Uterus (tissue), 4 donors: ENCODE measurements at places on chromosomes 6 and 20. TPM values are rescaled to one million over a fixed set of nuclear protein-coding genes. Genes with fewer than 3 reads are reported as not detected.

- no peak overlapping the region for H3K4me3 ChIP-seq
- H3K36me3 ChIP-seq = no peaks in the 10 kb centered on the region
- no peaks in the 10 kb centered on the region for H3K4me1 ChIP-seq
- DNase-seq = no peak
Measured at GRCh38 chr6:37313723-37314486, 39.9 kb upstream of the RNF8 start.

- H3K36me3 ChIP-seq = no peaks in the 10 kb centered on the region
- no peak overlapping the region for H3K4me3 ChIP-seq
- no peaks in the 10 kb centered on the region for H3K27me3 ChIP-seq
- no peaks in the 10 kb centered on the region for H3K4me1 ChIP-seq
- no peak overlapping the region for H3K27ac ChIP-seq
Measured at GRCh38 chr6:73962884-73963283, 266.9 kb downstream of the CD109 start.

DNA sequence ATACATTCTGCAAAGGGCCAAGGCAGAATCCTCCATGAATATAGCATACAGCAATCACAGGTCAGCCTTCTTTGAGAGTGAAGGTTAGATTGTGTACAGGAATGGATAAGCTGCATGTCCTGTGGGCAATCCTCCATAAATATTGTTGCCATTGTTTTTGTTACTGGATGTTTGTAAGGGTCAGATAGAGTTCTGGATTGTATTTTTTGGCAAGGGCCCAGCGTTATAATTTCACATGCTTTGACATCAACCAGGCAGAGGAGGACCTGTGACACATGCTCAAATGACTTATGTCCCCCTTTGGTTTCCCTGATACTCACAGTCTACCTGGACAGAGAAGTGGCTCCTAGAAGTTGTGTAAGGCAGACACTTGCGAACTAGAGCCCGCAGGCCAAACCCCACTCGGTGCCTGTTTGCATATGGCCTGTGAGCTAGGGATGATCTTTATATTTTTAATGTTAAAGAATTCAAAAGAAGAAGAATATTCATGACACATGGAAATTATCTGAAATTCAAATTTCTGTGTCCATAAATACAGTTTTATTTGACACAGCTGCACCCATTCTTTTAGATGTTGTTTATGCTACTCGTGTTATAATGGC lies 5.4 kb downstream of the LY86 start:
- no peaks in the 10 kb centered on the region for H3K36me3 ChIP-seq
- H3K27ac ChIP-seq = no peak overlapping the region
- DNase-seq = no peak
- no peak overlapping the region for H3K4me3 ChIP-seq
- H3K27me3 ChIP-seq = no peaks in the 10 kb centered on the region

- no peaks in the 10 kb centered on the region for H3K27me3 ChIP-seq
- no peak overlapping the region for H3K27ac ChIP-seq
- no peak for DNase-seq
- H3K4me1 ChIP-seq = no peaks in the 10 kb centered on the region
Measured at GRCh38 chr6:83958241-83958685, 75.3 kb upstream of the MRAP2 start.

DNA sequence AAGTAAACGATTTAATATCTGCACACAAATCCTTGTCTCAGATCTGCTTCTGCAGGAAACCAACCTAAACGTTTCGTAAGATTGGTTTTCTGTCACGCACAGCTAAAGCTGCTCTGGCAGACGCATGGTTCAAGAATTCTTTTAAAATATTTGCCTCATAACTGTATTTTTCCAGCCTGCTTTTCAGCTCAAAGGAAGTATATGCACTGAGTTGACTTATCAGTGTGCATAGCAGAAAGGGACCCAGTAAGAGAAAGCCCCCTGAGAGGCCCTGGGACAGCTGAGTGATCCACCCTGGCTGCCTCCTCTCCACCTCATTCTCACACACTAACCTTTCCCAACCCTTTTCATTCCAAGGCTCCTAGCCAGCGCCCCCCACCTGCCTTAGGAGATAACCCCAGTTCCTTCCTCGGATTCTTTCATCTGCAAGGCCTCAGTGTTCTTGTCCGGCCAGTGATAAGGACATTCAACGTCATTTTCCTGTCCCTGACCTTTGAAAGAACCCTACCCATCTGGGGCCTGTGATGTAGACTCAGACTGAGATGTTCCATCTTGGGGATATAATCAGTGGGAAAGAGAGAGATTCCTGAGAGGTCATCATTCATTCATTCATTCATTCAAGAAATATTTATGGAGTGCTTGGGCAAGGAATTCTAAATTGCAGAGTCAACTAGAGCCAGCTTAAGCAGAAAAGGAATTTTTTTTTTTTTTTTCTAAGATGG lies 22.4 kb upstream of the SLC9A8 start:
- H3K36me3 ChIP-seq = no peaks in the 10 kb centered on the region
- H3K4me3 ChIP-seq = no peak overlapping the region
- H3K27me3 ChIP-seq = no peaks in the 10 kb centered on the region
- H3K27ac ChIP-seq = no peak overlapping the region

GRCh38 chr6:135797361-135797760 lies 54.1 kb upstream of the PDE7B start:
- no peak overlapping the region for H3K4me3 ChIP-seq
- no peaks in the 10 kb centered on the region for H3K36me3 ChIP-seq
- H3K4me1 ChIP-seq = no peaks in the 10 kb centered on the region

DNA sequence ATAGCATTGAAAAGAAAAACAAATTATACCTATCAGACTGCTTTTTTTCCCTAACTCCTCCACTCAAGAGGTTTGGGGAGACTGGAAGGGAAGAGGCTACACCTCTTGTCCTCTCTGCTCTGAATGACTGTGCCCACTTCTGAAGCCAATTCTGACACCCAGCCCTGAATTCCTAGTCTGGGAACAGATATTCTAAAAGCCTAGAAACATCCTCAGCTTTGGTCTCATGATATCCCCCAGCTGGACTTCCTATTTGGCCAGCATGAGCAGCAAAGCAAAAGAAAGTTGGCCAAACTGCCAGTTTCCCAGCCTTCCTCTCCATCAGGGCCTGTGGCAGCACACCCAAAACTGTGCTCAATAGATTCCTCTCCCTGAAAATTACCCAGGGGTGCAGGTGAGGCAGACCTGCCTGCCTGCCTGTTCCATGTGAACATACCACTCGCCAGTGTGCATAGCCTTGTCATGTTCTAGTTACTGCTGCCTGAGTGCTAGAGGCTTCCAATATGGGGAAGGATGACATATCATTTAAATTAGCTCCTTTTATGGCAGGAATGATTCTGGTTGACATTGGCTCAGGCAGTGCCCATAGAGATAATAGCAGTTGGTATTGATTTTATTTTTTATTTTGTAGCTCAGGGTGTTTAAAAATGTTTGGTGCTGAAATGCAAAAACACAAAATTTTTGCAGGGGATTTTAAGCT lies 152.1 kb upstream of the RIN2 start:
- no peak overlapping the region for H3K4me3 ChIP-seq
- H3K27me3 ChIP-seq = no peaks in the 10 kb centered on the region
- peaks cover 7% of the 10 kb centered on the region for H3K4me1 ChIP-seq
- no peaks in the 10 kb centered on the region for H3K36me3 ChIP-seq

GRCh38 chr6:122730775-122731386 lies 48.6 kb upstream of the FABP7 start:
- H3K36me3 ChIP-seq = no peaks in the 10 kb centered on the region
- no peak overlapping the region for H3K27ac ChIP-seq
- H3K4me3 ChIP-seq = no peak overlapping the region
- no peak for DNase-seq
- no peaks in the 10 kb centered on the region for H3K4me1 ChIP-seq

DNA sequence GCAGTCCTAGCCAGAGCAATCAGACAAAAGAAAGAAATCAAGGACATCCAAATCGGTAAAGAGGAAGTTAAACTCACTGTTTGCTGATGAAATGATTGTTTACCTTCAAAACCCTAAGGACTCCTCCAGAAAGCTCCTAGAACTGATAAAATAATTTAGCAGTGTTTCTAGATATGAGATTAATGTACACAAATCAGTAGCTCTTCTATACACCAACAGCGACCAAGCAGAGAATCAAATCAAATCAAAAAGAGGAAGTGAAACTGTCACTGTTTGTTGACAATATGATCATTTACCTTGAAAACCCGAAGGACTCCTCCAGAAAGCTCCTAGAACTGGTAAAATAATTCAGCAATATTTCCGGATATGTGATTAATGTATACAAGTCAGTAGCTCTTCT lies 21.7 kb downstream of the SERPINB9 start:
- no peak overlapping the region for H3K4me3 ChIP-seq
- no peak for DNase-seq
- no peaks in the 10 kb centered on the region for H3K4me1 ChIP-seq
- H3K36me3 ChIP-seq = no peaks in the 10 kb centered on the region

DNA sequence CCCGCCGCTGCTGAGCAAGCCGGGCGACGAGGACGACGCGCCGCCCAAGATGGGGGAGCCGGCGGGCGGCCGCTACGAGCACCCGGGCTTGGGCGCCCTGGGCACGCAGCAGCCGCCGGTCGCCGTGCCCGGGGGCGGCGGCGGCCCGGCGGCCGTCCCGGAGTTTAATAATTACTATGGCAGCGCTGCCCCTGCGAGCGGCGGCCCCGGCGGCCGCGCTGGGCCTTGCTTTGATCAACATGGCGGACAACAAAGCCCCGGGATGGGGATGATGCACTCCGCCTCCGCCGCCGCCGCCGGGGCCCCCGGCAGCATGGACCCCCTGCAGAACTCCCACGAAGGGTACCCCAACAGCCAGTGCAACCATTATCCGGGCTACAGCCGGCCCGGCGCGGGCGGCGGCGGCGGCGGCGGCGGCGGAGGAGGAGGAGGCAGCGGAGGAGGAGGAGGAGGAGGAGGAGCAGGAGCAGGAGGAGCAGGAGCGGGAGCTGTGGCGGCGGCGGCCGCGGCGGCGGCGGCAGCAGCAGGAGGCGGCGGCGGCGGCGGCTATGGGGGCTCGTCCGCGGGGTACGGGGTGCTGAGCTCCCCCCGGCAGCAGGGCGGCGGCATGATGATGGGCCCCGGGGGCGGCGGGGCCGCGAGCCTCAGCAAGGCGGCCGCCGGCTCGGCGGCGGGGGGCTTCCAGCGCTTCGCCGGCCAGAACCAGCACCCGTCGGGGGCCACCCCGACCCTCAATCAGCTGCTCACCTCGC lies 1.5 kb downstream of the ARID1B start:
- no peaks in the 10 kb centered on the region for H3K36me3 ChIP-seq
- peak; percentile 68 for DNase-seq
- H3K4me3 ChIP-seq = peak overlapping the region; percentile 53
- no peaks in the 10 kb centered on the region for H3K4me1 ChIP-seq

DNA sequence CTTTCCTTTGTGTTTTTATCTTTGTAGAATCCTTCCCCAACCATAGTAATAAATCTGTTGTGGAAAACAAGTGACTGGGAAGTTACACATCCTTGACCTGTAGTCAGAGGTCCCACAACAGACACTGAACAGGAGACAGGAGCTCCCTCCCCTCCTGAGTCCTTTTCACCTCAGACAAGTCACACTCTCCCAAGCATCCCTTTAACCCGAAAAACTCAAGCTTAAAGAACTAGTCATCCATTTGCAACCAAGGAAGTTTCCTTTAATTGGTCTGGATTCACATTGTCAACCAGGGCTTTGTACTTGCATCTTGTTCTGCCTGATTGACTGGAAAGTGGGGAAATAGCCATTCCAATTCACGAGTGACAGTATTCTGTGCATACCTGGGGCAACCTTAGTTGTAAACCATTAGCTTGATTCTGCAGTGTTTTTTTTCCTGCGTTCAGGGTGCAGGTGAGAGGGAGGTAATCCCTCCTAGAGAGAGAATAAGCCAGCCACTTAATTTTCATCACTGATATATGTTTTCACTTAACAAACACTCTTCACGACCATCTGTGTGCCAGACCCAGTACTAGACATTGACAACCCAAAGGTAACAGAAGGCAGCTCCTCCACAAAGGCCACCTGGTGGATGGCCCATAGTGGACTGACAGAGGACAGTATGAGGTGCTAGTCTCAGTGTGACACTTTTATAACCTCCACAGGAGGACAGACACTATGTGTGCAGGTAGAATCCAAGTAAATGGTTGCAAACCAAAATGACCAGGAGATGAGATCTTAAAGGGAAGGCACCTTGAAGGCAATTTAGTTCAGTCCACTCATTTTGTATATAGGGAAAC lies 112.4 kb downstream of the SLX4IP start:
- H3K27ac ChIP-seq = no peak overlapping the region
- H3K36me3 ChIP-seq = no peaks in the 10 kb centered on the region
- DNase-seq = no peak
- H3K27me3 ChIP-seq = no peaks in the 10 kb centered on the region

DNA sequence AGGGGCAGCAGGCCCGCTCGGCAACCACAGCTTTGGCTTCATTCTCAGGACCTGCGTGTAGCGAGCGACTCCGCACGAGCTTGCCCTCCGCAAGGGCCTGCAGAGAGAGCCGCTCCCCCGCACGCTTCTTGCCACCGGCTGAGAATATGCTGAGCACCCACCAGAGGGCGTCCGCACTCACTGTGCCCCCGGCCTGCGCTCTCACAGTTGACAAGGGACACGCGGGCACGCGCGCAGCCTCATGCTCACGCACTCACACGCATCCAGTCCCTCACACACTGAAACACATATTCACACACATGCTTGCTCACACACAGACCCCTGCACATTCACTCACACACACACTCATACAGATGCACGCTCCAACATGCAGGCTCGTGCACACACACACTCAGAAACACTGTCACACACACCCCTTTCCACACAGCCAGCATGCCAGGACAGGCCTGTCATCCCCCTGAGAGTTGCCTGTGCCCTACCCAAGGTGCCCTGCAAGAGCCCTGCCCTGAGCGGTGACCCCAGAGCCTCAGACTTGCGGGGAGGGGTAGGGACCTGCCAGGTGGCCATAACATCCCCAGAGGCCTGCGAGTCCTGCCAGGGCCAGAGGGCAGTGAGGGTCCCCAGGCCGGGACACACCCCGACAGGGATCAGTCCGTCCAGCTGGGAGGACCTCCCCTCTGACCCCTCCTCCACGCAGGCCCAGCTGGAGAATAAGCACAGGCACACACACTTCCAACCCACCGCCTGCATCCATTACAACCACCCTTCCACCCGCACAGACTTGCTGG lies 174.1 kb downstream of the BMP7 start:
- H3K27me3 ChIP-seq = no peaks in the 10 kb centered on the region
- H3K27ac ChIP-seq = no peak overlapping the region
- no peaks in the 10 kb centered on the region for H3K4me1 ChIP-seq
- peak; percentile 19 for DNase-seq

DNA sequence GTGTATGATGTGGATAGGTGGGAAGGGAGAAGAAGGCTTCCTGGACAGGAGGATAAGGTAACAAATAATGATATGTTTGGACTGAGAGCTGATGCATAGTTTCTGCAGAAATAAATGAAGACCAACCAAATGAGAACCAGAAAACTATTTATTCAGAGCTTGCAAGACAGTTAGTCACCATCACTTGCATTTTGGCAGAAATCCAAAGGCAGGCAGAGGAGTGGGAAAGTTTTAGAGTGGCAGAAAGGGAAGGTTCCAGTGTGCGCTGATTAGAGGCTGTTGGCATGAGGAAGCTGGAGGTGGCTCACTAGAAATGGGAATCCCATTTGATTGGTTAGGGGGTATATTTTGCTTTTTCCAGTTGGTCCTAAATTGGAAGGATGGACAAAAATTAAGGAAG lies 13.0 kb upstream of the F13A1 start:
- DNase-seq = no peak
- no peak overlapping the region for H3K27ac ChIP-seq
- no peaks in the 10 kb centered on the region for H3K4me1 ChIP-seq
- H3K27me3 ChIP-seq = no peaks in the 10 kb centered on the region

Gene SHLD1
- 1.8 TPM for total RNA-seq

Gene C2
- total RNA-seq = 4.1 TPM

Gene OPN5
- total RNA-seq = not detected

Gene CDH26
- 0.76 TPM for total RNA-seq

Gene DPPA5
- not detected for total RNA-seq

Gene ACTL10
- 1.4 TPM for total RNA-seq

Gene HLA-DPA1
- 179 TPM for total RNA-seq
